HuH-7 (cell line): ENCODE measurements at places on chromosomes 13 and 19.
A peak's percentile ranks its signal among the peaks of the same experiment; 100 is the strongest.

- DNase-seq: peak; percentile 15
Observed at GRCh38 chr13:106183410-106184065, 351.9 kb downstream of the EFNB2 start.

GRCh38 chr13:40287428-40287827, 379.0 kb downstream of the FOXO1 start:
- no peak for DNase-seq

DNA sequence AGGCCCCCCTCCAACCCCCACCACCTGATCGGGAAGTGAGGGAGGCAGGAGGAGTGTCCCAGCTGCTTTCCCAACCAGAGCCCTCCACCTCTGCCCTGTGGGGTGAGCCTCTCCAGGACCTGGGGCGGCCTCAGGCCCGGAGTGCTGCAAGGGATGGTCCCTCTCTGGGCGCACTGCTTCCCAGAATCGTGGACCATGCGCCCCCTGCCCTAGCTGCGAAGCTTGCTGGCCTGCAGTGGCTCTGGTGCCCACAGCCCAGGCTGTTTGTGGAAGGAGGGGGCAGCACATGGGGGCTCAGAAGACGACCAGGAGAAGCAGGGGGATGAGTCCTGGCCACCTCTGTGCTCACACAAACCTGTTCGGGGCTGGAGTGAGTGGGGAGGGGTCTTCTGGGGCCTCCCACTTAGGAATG, 33.6 kb downstream of the CEBPG start:
- DNase-seq: no peak

DNA sequence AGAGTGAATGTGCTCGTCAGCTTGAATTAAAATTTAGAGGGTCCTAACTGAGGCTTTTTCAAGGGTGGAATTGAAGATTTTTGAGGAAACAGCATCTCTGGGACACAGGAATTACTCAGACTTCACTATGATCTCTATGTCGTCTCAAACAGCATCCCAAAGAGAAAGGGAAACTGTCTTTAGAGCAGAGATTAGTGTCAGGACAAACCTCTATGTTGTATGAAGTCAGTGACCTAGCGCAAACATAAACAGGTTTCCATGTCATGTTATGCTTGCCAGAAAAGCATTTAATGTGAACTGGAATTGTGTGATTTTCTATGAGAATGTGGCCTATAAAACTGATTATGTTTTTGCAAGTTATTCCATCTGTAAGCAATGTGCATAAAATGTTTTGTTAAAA, 573.7 kb downstream of the GPC6 start:
- no peak for DNase-seq

DNA sequence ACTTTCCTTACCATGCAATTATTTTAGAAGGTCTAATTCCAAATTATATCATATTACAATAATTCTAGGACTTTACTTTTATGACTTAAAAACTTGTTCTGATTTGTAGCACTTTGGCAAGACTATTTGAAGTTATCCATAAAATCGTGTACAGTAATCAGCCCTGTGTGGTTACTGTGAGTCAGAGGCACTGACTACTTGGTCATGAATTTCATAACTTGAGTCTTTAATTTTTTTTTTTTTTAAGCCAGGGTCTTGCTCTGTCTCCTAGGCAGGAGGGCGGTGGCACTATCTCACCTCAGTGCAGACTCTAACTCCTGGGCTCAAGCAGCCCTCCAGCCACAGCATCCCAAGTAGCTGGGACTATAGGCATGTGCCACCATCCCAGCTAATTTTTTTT, 1319.2 kb upstream of the SLC10A2 start:
- DNase-seq: no peak
